ENCODE measurements at places on chromosomes 6 and 20.

DNA sequence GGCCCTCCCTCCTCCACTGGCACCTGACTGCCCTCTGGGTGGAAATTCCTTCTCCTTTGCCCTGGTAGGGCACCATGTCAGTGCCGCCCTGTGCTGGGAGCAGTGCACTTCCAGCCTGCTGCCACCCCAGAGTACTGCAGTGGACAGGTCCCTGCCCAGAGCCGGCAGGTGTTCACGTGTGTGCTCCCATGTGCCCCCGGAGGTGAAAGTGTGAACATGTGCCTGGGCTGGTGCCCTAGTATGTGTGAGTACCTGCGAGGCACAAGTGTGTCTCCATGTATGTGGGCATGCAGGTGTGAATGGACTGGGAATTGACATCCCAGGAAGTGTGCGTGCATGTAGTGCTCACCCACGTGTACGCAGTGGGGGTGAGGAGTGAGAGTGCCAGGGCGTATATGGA, 29.4 kb downstream of the SDCBP2 start:
- DNase-seq, result peak; percentile 51

DNA sequence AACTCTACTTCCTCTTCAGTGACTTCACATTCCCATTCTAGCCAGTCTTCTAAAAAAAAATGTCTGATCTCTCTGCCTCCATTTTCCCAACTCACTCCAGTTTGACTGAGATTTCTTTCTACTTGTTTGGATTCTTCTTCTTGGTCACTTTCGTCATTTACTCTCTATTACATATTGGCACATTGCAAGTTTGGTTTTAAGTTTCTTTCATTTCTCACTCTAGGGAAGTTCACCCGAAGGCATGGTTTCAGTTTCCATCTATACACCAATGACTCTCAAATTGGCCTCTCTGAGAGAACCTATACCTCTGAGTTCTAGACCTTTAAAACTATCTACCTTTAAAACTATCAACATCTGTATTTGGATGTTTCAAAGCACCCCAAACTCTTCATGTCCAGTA, 51.3 kb downstream of the CD109 start:
- DNase-seq, result no peak

DNA sequence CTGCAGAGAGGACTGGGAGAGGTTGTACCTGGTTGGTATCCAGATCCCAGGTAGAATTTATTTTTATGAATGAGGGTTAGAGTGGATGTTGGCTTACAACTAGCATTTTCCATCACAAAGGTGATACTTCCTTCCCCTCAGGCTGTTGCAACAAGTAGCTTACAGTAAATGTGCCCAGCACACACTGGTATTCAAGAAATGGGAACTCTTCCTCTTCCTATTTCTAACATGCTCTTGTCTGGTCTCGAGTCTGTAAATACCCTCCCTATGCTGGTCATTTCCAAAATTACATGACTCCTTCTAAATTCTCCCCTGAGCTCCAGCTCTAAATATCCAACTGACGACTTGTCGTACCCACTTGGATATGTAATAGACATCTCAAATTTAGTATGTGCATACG, 90.1 kb upstream of the FOXC1 start:
- DNase-seq, result no peak

- DNase-seq, result no peak
Observed at GRCh38 chr20:44135012-44135412, 52.0 kb downstream of the JPH2 start.

DNA sequence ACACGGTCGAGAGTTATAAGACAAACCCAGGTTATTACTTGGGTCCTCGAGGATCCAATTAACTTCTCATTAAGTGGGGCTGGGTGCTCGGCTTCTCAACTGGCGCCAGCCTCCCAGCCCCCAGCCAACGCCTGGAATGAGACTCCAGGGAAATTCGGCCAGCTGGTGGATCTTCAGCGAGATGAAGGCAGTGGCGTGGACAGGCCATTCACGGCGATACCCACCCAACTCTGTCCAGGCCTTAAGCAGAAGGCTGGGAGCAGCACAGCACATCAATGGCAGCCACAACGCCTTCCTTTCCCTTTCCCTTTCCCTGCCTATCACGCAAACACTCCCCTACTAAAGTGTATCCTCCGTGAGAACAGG, 868 bp downstream of the METTL24 start:
- no peak for DNase-seq

GRCh38 chr20:25459111-25459830, 51.8 kb downstream of the GINS1 start:
- no peak for DNase-seq

GRCh38 chr6:119207971-119208725, 129.7 kb upstream of the FAM184A start:
- no peak for DNase-seq

GRCh38 chr20:57391439-57392301, 474 bp downstream of the RBM38 start:
- peak; percentile 59 for DNase-seq

- DNase-seq, result no peak
Observed at GRCh38 chr20:33871362-33871761, 60.2 kb downstream of the CHMP4B start.

DNA sequence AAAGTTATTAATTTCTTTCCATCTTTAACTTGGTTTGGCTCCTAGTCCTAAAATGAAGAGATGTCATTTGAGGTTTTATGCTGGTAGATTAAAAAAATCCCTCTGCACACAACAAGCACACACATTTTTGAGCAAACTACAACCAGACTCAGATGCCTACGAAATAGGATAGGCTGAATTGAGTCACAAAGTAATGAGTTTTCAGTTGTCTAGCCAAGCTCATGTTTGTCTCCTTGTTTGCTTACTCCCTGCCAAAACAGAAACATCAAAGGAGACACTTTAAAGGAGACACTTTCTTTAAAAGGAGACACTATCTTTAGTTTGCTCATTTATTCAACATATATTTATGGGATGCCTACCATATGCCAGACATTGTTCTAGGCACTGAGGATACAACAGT, 56.2 kb downstream of the TPBG start:
- peak; percentile 14 for DNase-seq

DNA sequence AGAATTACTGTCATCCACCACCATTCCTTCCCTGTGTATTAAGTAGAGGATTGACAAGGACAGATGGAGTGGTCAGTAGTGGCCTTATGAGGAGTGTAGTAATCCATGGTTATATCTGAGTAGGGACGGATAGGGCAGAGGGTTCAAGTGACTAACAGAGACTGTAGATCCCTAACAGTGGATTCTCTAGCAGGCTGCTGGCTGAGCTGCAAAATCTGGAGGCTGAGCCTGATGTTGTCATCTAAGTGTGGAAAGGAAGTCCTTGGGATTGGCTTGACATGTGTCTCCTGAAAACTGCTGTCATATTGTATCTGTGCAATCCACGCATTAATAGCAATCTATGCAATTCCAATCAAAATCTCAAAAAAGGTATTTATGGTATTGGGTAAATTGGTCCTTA, 94.2 kb downstream of the WASF1 start:
- no peak for DNase-seq

- no peak for DNase-seq
Observed at GRCh38 chr6:143529095-143529494, 17.6 kb upstream of the FUCA2 start.

DNA sequence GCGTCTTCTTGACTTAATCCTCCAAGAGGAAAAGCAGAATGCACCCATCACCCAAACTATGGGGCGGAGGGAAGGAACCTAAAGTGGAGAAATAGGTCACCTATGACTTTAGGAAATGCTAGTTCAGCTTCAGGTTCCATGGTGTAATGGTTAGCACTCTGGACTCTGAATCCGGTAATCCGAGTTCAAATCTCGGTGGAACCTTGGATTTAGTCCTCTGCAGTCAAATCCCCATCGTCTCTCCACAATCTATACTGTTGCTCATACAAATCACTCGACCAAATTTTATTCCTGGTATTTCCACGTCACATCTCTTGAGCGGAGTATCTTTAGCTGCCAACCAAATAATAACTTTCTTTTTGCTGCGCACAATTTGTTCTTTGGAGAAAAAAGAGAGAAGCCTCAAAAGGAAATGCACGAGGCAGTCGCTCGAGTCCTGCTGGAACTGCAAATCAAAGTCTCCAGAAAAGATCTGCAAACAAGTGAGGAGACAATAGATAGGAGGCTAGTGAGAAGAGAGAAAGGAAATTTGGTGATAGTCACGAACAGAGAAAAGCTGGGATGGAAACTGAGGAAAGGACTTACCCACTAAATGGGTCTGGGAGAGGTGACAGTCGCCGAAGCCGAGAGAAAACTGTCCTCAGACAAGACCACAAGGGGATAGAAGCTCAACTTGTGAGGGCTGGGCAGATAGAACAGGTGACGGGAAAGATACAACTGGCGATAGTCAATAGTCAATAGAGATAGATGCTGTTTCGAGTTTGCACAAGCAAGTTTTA, 16.6 kb downstream of the POM121L2 start:
- peak; percentile 40 for DNase-seq

DNA sequence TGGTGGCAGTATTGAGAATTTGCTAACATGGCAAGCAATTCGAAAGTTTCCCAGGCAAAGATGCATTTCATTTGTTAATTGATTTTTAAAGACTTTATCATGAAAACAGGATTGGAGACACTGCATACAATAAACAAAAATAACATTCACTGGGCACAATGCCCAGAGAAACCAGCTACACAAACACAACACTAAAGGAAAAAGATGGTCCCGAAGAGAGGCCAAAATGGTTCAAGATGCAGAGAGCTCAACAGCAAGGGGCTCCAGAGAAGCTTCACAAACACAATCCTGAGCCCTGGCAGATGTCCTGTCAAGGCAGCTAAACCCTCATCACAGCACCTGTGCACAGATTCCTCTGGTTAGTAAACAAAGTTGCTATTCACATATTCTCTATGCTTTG, 79.3 kb downstream of the INSM1 start:
- peak; percentile 18 for DNase-seq

DNA sequence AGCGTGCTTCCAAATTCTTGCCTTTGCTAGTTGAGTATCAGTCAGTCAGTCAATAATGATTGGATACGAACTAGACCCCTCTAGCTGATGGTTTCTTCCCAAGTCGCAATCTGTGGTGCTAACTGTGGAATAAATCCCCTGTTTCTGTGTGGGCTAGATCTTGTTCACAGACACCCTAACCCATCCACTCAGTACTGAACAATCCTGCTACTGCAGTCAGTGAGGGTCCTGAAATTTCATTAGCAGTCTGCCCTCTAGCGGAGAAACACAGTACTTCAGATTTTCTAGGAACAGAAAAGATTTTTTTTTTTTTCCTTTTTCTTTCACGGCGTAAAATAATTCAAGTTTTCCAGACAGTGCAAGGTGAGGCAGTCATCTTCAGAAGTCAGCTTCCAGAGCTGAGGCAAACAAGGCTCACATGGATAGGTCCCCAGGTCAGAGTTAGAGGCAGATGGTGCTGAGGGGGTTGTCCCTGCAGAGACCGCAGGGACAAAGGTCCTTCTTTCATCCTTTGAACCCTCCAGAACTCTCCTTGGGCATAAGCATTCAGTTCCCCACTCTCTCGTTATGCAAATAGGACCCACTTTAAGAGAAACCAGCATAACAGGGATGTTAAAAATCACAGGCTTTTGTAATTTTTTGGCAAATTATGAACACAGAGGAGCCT, 119.6 kb downstream of the SCML4 start:
- peak; percentile 52 for DNase-seq

GRCh38 chr6:36349240-36349639, 12.6 kb upstream of the BNIP5 start:
- peak; percentile 90 for DNase-seq

GRCh38 chr6:41872147-41872546, 23.0 kb downstream of the USP49 start:
- DNase-seq, result no peak

DNA sequence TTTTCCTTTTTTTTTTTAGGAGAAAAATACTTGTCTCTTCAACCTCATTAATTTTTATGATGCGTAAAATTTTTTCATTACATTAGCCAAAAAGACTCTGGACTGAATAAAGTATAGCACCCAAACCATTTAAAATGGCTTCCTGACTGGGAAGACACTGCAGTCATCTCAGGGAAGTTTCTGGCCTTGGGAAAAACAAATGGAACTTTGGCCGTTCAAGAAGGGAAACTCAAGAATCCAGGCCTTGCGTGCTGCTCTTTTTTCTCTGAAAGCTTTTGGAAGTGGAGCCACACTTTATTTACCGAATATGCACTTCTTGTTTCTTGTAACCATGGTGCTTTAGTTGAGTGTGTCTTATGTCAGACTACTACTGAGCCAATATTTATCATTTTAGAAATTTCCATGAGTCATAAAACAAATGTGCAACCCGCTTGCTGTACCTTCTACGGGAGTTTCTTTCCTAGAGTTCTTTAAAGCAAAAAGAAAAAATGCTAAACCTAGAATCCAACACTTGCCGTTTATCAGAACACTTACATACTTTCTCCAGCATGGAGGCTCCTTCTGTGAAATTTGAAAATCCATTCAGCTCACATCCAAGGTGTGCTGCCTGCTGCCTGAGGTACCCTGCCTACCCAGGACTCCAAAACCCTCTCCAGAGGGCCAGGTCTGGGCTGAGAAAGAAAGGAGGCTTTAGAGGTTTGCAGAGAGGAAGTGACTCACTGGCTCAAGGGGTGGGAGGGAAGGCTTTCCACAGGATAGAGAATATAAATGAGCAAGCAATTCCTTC, 11.5 kb upstream of the DSTN start:
- DNase-seq, result peak; percentile 97

DNA sequence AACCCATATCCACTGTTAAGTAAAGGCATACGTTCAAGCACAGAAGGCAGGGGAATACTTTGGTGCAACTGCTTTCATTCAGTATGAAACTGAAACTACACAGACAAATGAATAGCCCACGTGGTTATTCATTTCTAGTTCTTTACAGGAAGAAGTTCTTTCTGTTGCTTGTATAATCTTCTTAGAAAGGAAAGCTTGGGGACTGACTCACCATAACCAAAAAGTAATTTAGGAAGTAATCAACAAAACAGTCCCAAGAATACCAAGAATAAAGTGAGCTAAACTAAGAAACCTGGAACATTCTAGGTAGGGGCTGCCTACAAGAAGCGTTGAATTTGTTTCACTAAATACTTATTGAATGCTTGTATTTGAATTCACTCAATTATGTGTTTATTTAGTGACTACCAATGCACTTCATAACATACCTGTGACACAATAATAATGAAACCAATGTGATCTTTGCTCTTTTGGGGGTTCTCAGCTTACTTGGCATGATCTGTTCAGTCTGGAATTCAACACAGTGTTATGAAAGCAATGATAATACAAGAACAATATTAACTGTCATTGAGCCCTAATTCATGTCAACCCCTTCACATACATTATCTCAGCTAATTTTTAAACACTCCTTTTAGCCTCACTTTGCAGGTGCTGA, 25.1 kb upstream of the KIAA0408 start:
- peak; percentile 32 for DNase-seq

DNA sequence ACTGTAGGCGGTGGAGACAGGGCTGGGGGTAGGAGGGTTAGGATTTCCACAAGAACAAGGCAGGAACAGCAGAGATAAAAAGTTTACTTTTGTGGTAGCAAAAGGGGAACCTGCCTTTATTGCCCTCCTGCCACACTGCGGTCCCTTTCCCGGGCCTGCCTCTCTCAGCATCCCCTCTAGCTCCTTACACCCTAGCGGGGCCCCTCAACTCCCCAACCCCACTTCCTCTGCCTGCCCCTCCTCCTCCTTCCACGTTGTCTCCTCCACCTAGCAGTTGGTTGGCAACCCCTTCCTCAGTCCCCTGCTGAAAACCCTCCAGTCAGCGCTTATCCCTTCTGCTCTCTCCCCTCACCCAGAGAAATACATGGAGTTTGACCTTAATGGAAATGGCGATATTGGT, 714 bp downstream of the AIF1 start:
- no peak for DNase-seq

Data from DMS53 (cell line).